ENCODE measurements at places on chromosomes 4 and X.

- no peak for DNase-seq
Observed at GRCh38 chr4:183343730-183344129, 21.5 kb upstream of the CLDN24 start.

- no peak for DNase-seq
Observed at GRCh38 chr4:101366331-101366730, 19.0 kb upstream of the PPP3CA start.

DNA sequence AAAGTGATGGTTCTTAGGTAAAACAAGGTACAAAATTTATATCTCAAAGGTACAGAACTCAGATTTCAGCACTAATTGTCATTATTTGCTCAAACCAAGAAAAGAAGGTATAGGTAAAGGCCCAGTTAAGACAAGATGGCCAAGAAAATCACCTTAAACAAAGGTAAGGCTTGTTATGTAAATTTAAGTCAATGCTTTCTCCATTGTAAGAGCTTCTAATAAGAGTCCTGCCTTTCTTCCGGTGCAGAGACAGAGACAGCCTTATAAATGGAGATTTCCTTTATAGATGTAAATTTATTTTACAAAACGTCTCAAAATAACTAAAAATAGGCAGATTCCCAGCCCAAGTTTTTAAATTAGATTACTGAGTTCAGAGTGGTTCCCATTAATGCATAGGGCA lies 89.9 kb downstream of the EDA start:
- DNase-seq, result no peak

DNA sequence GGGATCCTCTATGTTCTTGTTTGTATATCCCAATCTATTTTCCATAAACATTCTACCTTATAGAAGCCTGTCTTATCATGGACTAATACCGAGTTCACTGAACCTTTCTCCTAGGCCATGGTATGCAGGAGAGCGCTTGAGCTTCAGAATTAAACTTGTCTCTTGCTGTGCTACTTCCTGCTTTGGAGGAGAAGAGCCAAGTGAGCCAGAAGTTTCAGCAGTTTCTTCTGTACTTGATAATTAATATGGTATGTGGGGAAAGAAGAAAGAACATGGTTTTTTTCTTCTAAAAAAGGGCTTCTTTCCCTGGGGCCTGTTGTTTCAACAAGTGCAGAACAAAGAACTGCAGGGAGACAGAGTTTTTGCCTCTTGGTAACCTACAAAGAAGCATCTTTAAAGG lies 172.8 kb downstream of the ATG4A start:
- DNase-seq, result no peak

- no peak for DNase-seq
Observed at GRCh38 chr4:177079327-177079726, 230.3 kb upstream of the NEIL3 start.

- no peak for DNase-seq
Observed at GRCh38 chrX:13540602-13541001, 28.8 kb upstream of the EGFL6 start.

DNA sequence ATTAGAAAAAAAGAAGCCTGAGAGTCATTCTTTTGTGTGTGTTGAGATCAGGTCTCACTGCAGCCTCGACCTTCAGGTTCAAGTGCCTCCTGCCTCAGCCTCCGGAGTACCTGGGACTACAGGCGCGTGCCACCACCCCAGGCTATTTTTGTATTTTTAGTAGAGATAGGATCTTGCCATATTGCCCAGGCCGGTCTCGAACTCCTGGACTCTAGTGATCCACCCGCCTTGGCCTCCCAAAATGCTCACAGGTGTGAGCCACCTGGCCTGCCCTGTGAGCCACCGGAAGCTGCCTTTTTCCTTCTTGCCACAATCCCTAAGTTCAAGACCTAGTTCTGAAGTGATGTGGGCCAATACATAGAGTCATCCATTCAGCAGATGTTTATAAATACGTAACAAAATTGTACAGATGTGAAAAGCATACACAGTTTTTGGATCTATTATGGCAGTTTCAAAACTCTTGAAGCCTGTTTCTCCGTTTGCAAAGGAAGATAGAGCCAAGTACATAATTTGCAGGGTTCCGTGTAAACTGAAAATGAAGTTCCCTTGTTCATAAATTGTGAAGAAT lies 536 bp upstream of the CTSO start:
- no peak for DNase-seq

GRCh38 chr4:2660596-2661211 lies 95.4 kb downstream of the TNIP2 start:
- DNase-seq, result no peak

- DNase-seq, result no peak
Observed at GRCh38 chrX:68090266-68090665, 343.0 kb downstream of the OPHN1 start.

DNA sequence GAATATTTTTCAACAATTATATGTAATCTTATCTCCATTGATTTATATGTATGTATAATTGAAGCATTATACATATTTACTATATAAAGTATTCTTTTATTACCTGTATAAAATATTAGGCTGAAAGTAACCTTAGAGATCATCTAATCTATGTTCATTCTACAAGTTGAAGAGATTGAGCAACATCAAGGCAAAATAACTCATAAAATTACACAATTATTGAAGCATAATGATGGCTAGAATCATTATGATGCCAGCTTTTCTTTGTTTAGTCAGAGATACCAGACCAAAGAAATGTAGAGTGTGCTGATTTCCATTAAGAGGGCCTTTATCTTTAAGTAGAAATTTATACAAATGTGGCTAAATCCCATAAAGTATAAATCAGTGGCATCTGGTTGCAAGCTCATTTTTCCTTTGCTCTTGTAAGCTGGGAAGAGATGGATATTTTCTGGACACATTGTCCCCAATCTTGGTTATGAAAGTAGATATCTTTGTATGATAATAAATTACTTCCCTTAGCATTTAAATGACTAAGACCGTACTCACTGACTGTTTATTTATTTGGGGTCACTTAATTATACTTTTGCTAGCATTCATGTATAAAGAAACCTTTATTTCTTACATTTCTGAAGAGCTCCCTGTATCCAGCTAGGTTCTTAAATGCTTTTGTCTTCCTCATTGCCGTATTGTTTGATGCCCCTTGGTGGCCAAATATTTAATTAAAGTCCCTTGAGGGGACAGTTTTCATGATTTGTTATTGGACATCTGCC lies 339.8 kb downstream of the PCDH7 start:
- no peak for DNase-seq

- DNase-seq, result peak; percentile 20
Observed at GRCh38 chr4:123526511-123526910, 129.9 kb downstream of the SPRY1 start.

DNA sequence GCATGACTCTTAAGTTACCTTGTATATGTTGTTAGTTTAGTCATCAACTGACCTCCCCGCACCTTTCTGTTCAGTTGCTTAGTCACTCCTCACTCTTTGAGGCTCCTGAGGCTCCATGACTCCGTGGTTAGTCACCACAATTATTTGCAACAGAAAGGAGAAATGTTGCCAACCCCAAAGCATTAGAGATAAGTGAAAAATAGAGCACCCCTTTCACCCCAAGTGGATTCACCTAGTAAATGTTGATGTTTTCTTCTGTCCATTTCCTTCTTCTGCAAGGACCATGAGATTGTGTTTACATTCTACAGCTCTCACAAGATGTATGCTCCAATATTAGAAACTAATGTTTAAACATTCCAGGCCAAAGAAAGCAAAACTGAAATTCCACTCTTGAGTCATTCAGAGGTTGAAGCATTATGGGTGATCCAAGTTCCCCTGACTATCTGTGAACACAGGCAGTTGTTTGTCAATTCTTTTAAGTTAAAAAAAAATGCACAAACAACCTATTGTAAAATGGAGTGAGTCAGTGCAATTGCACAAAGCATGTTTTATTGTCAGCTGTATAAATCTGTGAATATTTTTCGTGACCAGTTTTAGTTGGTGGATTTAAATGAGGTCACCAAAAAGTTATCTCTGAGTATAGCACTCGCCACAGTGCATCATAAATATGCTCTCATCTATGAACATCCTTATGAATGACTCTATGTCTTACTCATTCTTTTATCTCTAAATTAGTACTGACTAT lies 552.4 kb upstream of the MAGEB2 start:
- DNase-seq, result no peak

- no peak for DNase-seq
Observed at GRCh38 chr4:117660668-117661067, 373.6 kb upstream of the NDST3 start.

DNA sequence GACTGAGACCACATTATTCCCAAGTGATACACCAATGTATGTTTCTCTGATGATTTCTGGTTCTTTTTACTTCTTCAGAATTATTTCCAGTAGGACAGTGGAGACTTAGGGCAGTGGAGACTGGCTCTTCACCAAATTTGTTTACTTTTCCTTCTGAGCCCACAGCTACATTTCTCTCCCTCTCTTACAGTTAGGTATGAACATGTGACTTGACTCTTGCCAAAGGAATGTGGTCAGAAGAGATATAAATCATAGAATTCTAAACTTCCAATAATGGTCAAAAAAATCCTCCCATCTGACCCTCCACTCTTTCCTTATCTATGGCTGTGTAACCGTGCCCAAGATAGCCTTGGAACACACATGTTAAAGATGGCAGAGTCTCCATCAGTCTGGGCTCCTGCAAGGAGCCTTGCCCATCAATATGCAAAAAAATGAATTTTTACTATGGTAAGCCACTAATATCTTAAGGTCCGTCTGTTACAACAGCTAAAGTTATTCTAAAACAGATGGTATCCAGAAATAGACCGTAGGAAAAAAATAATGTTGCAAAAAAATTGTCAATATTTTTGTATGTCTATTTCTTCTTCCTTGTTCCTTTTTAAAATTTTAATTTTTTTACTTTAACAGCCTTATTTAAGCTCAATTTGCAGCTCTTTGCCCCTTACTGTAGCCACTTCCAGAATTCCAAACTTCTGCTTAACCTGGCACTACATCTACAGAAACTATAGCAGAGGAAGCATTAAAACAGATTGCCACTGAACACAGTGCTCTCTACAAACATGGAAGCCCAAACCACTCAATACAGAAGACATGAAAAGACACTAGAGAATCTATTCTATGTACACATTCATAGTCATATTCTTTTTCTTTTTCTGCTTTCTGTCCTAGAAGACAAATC lies 260.7 kb downstream of the COL25A1 start:
- no peak for DNase-seq

DNA sequence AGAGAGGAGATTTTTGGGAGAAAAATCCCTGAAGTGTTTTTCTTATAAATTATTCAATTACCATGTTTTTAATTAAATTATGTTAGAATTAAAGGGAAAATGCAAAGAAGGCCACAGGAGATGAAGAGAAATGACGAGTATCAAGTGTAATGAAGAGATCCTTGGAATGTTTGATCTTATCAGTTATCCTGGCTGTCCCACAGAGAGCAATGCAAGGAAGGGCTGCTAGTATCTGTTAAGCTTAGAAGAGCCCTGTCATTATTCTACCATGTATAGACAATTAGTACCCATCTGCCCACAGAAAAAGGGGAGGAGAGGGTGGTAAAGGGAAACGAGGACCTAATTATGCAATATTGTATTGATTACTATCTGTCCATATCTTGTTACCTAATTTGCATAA lies 257.1 kb downstream of the BANK1 start:
- no peak for DNase-seq

DNA sequence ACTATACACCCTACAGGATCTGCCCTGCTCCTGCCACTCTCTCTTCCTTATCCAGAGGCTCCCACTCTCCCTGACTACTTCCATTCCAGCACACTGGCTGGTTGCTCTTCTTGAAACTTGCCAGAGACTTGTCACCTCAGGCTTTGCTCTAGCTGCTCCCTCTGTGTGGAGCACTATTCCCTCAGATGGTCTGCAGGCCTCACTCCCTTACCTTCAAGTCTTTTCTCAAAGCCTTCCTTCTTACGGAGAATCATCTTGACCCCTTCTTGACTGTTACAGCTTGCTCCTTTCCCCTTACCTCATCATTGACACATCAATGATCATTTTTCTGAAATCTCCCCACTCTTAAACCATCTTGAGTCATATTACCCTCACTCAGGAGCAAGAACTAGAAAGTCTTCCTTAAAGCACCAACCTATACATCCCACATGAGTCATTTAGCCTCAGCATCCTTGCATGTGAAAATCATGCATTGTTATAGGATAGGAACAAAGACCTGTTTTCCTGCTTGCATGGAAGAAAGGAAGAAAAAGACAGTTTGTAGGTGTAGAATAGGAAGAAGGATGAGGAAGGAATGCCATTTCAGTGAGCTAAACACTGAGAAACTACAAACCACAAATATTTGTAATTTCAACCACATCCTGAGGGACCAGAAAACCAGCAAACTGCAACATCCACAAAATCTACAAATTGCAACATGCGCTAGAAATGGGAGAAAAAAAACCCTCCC lies 55.7 kb downstream of the ANTXR2 start:
- DNase-seq, result no peak

DNA sequence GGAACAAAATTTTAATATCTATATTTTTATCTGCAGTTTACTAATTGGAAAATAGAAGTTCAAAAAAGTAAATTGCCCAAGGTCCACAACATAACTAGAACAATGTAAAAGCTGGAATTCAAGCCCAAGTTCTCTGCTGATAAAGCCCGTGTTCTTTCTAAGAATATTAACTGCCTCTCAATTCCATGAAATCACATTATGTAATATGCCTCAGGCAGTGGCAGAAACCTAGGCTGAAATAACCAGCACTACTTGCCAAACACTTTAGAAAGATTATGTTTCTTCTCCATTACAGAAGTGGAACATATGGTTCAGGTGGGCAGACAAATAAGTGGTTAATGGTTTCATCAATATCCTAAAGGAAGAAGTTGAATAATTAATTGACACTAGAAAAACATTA lies 56.7 kb upstream of the ADGRL3 start:
- no peak for DNase-seq

GRCh38 chr4:72770708-72771107 lies 201.7 kb upstream of the ADAMTS3 start:
- no peak for DNase-seq

GRCh38 chrX:131032354-131033230 lies 25.6 kb upstream of the ARHGAP36 start:
- DNase-seq, result no peak

DNA sequence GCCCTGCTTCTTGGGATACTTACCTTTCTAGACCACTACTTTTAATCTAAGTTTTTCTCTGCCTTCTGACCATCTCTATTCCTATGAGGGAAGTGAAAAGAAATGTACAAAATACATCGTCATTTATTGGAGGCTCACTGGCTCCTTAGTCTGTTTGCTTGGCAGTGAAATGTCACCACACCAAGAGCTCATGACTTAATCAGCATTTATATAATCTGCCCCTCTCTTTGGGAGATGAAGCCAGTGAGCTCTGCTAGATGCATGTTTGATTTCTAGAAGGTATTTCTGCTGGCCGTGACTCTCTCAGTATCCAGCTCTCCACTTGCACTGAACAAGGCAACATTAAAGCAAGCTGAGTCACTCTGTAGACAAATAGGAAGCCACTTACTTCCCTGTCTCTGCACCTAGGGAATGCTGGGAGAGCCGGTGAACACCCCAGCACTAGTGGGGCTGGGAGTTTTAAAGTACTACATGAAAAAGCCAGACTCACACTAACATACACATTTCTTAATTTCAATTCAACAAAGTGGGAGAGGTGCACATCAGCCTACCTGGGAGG lies 79.1 kb downstream of the MID1IP1 start:
- no peak for DNase-seq

GRCh38 chrX:133561251-133561650 lies 146.0 kb upstream of the GPC4 start:
- no peak for DNase-seq
